AG08396 (cell line): ENCODE measurements at places on chromosomes 3 and 15.

DNA sequence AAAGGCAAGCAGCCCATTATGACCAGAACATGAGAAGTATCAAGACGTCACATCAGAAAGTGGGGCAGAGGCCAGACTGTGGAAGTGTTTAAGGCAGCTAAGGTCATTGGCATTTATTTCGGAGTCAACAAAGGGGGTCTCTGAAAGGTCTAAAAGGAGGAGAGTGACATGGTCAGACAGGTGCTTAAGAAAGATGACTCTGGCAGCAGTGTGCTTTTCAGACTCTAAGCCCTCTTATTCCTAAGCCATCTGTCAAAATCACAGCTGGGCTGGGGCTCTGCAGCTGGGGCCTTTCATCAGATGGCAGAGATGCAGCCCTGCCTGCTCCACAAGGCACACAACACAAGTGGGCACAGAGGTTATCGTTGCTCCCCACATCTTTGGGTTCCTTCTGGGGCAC is 14.0 kb downstream of the FBXL22 start:
- DNase-seq = no peak

DNA sequence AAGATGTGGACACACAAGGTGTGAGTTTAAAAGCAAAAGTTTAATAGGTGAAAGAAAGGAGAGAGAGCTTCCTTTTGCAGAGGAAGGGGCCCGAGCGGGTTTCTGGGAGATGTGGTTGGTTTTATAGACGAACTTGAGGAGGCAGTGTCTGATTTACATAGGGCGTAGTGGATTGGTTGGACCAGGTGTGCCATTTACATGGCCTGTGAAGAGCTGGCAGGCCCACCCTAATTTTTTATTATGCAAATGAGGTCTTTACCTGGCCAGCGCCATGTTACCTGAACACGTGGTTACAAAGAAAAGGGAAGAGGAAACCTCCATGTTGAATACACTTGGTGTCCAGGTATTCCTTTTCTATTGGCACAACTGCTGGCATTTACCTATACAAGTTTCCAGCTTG is 42.8 kb upstream of the THSD4 start:
- no peak for DNase-seq

DNA sequence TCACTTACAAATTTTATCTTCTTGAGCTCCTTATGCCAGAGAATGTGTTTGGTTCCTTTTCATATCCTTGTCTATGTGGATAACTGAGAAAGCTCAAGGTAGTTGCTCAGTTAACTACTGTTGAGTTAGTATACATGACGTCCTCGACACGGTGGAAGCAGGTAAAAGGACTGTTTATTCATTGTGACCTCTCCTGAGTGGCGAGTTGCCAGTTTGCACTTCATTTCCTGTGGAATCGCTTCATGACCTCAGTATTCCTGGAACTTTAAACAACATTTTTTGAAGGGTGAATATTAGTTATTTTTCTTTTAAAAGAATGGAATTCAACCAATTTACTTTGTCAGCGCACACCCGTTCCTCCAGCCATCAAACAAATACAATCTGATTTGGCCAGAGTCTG is 1.2 kb upstream of the TPRG1 start:
- no peak for DNase-seq

- peak; percentile 18 for DNase-seq
Measured at GRCh38 chr3:161266731-161267150, 45.6 kb downstream of the NMD3 start.

DNA sequence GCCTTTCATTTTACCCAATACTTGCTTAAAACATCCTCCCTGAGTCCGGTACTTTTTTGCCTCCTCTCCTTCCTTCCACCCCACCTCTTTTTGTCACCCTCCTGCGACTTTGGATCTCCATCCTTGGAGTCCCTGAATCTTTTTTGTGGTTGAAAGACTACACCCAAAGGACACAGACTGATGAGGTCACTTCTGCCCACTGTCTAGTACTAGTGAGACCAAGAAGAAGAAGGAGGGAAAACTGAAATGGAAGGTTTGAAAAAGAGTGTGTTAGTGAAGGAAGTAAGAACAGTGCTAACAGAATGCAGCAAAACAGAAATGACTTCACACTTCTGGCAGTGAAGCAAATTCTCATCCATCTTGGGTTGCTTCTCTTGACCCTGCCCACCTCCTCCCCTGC is 6.6 kb downstream of the B3GNT5 start:
- DNase-seq = no peak

- DNase-seq = no peak
Measured at GRCh38 chr3:19792388-19792787, 141.6 kb downstream of the EFHB start.

- DNase-seq = no peak
Measured at GRCh38 chr3:103134023-103134724, 699.4 kb downstream of the ZPLD1 start.

- DNase-seq = no peak
Measured at GRCh38 chr3:156106721-156107373, 13.5 kb upstream of the KCNAB1 start.

- no peak for DNase-seq
Measured at GRCh38 chr3:152173627-152174026, 95.1 kb upstream of the MBNL1 start.

GRCh38 chr3:13214847-13215472 is 141.7 kb upstream of the IQSEC1 start:
- no peak for DNase-seq

DNA sequence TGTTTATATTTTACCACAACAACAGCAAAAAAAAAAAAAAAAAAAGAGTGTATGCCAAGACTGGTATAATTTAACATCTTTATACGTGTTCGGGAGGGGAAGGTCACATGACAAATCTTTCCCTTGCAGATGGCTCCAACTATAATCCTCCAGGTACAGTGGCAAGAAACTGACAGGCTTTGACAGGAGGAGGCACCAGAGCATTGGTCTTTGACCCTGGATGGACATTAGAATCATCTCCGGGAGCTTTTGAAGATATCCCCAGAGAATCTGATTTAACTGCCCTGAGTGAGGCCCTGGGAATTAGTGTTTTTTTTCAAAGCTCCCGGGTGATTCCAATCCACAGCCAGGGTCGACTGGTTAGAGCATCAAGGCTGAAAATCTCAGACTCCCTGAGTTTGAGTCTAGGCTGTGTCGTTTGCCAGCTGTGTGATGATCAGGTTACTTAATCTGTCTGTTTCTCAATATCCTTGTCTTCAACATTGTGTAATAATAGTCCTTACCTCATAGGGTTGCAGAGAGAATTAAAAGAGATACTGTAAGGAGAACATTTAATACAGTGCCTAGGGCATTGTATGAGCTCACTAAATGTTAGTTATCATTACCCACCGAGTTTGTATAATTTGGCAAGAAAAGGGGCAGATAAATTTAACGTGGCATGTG is 8.9 kb upstream of the SEMA5B start:
- DNase-seq = peak; percentile 36

GRCh38 chr15:57503911-57504598 is 87.6 kb upstream of the MYZAP start:
- DNase-seq = no peak

- no peak for DNase-seq
Measured at GRCh38 chr3:127257351-127257750, 30.5 kb downstream of the PRR20G start.

DNA sequence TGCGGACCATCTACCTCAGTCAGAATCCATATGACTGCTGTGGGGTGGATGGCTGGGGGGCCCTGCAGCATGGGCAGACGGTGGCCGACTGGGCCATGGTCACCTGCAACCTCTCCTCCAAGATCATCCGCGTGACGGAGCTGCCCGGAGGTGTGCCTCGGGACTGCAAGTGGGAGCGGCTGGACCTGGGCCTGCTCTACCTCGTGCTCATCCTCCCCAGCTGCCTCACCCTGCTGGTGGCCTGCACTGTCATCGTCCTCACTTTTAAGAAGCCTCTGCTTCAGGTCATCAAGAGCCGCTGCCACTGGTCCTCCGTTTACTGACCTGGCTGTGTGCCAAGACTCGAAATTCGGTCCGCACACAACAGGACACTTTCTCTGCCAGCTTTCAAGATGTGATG is 21.9 kb downstream of the NRROS start:
- DNase-seq = no peak

DNA sequence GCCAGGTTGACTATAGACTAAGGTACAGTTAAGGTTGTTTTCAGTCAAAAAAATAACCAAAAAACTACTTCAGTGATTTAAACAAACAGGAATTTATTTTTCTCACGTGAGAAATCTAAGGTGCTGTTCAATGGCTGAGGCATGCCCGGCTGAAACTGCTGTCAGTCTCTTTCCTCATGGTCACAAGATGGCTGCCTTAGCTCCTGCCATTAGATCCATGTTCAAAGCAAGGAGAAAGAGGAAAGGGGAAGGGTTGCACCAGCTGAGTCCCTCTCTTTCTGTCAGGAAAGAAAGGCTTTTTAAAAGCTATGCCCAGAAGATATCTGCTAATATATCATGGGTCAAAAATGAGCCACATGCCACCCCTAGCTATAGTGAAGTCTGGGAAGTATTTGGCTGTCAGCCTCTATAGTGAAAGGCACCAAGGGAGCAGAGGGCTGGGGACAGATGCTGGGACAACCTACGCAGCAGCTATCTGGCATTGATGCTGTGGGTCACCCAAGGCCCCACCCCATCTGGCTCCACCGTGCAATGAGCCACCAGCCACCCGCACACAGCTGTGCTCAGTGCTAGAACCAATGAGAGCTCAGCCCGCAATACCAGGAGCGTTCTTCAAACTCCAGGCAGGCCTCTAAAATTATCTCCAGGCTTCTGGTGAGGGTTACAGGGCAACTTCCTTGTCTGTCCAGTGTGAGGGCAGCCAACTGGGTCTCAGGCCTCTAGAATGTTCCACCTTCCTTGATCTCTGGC is 64.7 kb upstream of the GATA2 start:
- DNase-seq = no peak

DNA sequence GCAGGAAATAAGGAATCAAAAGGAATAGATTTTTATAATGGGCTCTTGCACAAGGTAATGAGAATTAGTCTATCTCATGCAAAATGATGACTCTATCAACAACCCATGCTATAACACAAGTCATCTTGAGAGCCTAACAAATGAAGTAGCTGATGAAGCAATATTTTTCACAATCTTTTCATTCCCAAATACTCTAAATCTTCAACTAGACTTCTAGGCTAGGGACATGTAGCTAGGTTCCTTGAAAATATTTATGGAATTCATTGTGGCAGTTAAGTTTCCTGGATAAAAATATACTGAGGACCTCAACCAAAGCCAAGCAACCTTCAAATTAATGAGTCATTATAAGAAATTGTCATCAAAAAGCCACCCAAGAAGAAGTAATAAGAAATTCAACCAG is 55.4 kb downstream of the DCBLD2 start:
- DNase-seq = peak; percentile 26

DNA sequence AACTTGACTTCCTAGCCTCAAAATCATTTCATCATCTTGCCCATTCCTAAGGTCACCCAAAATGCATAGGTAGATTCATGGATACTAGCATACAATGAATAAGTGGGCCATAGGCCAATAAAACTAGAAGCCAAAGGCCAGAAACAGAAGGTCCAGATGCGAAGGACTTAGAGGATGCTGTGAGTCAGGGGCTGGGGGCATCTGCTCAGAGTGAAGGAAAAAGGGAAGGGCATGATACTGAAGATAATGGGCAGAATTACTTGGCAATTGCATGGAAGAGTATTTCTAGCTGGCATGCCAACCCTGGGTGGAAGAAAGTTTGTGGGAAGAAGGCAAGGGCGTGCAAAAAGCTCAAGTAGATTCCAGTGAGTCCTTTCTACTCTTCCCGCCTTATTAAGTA is 27.5 kb downstream of the ILDR1 start:
- DNase-seq = no peak

DNA sequence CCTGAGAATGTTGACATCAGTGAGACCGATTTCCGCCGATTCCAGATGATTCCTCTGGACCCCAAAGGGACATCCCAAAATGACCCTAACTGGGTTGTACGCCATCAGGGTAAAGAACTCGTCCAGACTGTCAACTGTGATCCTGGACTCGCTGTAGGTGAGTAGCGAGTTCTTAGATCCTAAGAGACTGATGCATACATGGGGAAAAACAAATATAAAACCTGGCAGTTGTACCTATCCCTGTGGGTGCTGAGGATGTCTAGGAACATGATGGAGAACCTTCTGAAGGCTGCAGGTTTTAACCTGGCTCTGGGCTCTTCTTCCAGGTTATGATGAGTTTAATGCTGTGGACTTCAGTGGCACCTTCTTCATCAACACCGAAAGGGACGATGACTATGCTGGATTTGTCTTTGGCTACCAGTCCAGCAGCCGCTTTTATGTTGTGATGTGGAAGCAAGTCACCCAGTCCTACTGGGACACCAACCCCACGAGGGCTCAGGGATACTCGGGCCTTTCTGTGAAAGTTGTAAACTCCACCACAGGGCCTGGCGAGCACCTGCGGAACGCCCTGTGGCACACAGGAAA is 12.3 kb downstream of the THBS1 start:
- no peak for DNase-seq

DNA sequence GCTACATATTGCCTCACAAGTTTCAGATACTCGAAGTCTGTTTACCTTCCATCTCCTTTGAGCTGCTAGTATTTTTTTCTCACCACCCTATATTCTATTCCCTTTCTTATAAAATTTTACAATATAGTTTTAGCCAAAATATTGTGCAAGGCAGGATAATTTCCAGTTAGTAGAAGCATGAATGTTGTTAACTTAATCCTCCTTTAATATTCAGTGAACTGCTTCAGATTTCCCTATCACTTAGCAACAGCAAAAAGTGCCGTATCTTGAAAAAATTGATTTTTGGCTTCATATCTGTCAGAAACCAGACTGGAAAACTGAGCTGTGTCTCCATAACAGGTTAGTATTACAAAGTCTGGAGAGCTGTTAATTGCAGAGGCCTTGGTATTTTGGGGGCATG is 24.0 kb downstream of the PLSCR4 start:
- DNase-seq = no peak

- DNase-seq = peak; percentile 22
Measured at GRCh38 chr3:135982922-135983581, 17.5 kb downstream of the PPP2R3A start.

DNA sequence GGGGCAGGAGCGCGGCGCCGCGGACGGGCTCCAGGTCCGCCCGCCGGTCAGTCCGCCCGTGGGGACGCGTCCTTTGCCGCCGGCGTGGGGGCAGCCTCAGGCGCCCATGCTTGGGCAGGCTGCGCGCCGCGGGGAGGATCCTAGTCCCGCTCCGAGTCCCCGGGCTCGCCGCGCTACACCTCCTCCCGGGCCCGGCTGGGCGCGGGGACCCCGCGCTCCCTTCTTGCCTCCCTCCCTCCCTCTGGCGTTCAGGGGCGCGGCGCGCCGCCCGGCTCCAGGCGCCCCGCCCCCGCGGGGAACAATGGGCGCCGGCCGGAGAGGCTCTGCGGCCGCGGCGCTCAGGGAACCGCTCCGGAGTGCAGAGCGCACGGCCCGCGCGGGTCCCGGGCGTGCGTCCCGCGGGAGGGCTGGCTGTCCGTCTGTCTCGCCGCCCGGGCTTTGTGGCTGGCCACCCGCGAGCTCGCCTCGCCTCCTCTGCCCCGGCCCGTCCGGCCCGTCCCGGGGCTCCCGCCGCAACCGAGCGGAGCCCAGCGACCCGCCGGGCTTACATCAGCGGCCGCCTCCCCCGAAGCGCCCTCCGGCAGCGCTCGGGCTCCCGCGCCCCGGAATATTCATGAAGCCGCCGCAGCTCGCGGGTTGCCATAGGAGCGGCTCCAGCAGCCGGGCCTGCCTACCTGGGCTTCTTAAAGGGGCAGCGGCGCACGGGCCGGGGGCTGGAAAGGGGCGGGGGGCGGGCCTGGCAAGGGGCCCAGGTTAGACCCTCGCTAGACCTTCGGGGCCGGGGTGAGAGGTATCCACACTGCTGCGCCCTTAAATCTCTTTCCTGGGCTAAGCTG is at the start of gene HCN4:
TSS of gene HCN4 (minus strand) at position 658 of the 836 bp plus-strand sequence. CDS start 688 bp downstream, outside the sequence.
- peak; percentile 43 for DNase-seq

GRCh38 chr3:100915706-100916495 is 77.3 kb downstream of the ABI3BP start:
- DNase-seq = no peak
